ENCODE measurements at places on chromosomes 11 and 22. TPM values are rescaled to one million over a fixed set of nuclear protein-coding genes. Genes with fewer than 3 reads are reported as not detected.

Gene CTTN
- total RNA-seq = 277 TPM

Gene RIBC2
- total RNA-seq = 0.46 TPM

Gene SUSD2
- total RNA-seq = 1.7 TPM

Gene HMOX1
- 1.4 TPM for total RNA-seq

Gene IGLL5
- not detected for total RNA-seq

Gene CHST1
- total RNA-seq = 0.07 TPM

Gene CHADL
- 3.9 TPM for total RNA-seq

Gene ATM
- 17.4 TPM for total RNA-seq

Gene ENDOD1
- 40.3 TPM for total RNA-seq

Gene RAPSN
- not detected for total RNA-seq

Gene IGSF9B
- 0.92 TPM for total RNA-seq

Gene LARGE2
- 25.0 TPM for total RNA-seq

Gene CARD18
- 2.0 TPM for total RNA-seq

Gene GCAT
- total RNA-seq = 38.1 TPM

Gene DUSP8
- 0.56 TPM for total RNA-seq

Gene NXPE4
- total RNA-seq = not detected

All from airway epithelial cell (primary cell).